Ascending aorta (tissue), 2 donors: ENCODE measurements at places on chromosomes 2 and 18. TPM values are rescaled to one million over a fixed set of nuclear protein-coding genes. Genes with fewer than 3 reads are reported as not detected.

Gene G6PC2
- not detected for total RNA-seq

Gene NAB1
- 63.2 TPM for total RNA-seq

Gene XIRP2
- 1.2 TPM for total RNA-seq

Gene ATP6V1B1
- not detected for total RNA-seq

Gene TUBA4B
- not detected for total RNA-seq

- H3K36me3 ChIP-seq, result no peaks in the 10 kb centered on the region
- H3K4me1 ChIP-seq, result peaks cover 4% of the 10 kb centered on the region
- H3K27ac ChIP-seq, result peak overlapping the region; percentile 20
- H3K27me3 ChIP-seq, result no peaks in the 10 kb centered on the region
Observed at GRCh38 chr2:178298785-178299212, 104.5 kb downstream of the OSBPL6 start.

GRCh38 chr2:46770622-46771021 is 145.0 kb downstream of the MCFD2 start:
- no peaks in the 10 kb centered on the region for H3K27me3 ChIP-seq
- no peaks in the 10 kb centered on the region for H3K4me1 ChIP-seq
- no peak overlapping the region for H3K4me3 ChIP-seq
- H3K27ac ChIP-seq, result no peak overlapping the region
- no peak for DNase-seq
- H3K36me3 ChIP-seq, result no peaks in the 10 kb centered on the region

DNA sequence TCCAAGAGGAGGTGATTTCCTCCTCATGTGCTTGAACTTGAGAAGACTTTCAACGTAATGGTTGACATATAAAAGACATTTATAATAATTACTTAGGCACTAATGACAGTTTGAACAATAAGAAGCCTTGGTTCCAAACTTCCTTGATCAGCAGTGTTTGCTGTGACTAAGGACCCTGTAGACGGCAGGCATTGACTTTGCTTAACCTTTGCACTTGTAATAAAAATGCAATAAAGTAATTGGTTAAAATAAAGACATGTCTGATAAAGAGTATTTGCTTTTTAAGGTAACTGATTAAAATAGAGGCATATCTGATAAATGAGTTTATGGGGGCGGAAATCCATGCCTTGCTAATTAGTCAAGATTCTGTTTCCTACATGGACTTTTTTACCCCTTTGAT is 82.2 kb upstream of the ST8SIA3 start:
- H3K27me3 ChIP-seq, result no peaks in the 10 kb centered on the region
- H3K4me3 ChIP-seq, result no peak overlapping the region
- no peak for DNase-seq
- H3K4me1 ChIP-seq, result no peaks in the 10 kb centered on the region

GRCh38 chr2:190763901-190764514 is 115.1 kb downstream of the NAB1 start:
- no peaks in the 10 kb centered on the region for H3K27me3 ChIP-seq
- H3K4me1 ChIP-seq, result no peaks in the 10 kb centered on the region
- no peak for DNase-seq
- H3K36me3 ChIP-seq, result no peaks in the 10 kb centered on the region
- H3K4me3 ChIP-seq, result no peak overlapping the region

DNA sequence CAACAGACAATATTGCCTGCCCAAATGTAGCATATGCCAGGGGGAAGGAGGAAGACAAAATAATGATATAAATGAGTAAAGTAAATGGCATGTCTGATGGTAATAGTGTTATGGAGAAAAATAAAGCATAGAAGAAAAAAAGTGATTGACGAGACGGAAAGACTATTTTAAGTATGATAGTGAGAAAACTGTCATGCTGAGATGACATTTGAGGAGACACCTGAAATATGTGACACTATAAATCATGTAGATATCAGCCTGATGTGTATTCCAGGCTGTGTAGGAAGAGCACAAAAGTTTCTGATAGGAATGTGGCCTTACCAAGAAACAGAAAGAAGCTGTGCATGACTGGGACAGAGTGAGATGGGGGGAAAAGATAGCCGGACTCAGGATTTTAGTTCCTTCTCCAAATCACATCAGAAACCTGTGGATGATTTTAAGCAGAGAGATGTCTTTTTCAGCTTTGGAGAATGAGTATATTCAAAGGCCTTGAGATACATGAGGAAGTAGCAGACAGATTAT is 387.3 kb upstream of the SYT4 start:
- H3K36me3 ChIP-seq, result no peaks in the 10 kb centered on the region
- H3K27ac ChIP-seq, result no peak overlapping the region
- no peak overlapping the region for H3K4me3 ChIP-seq
- H3K4me1 ChIP-seq, result no peaks in the 10 kb centered on the region

- H3K4me1 ChIP-seq, result no peaks in the 10 kb centered on the region
- DNase-seq, result no peak
- no peak overlapping the region for H3K4me3 ChIP-seq
- no peaks in the 10 kb centered on the region for H3K27me3 ChIP-seq
Observed at GRCh38 chr2:53632714-53633113, 134.9 kb upstream of the CHAC2 start.

DNA sequence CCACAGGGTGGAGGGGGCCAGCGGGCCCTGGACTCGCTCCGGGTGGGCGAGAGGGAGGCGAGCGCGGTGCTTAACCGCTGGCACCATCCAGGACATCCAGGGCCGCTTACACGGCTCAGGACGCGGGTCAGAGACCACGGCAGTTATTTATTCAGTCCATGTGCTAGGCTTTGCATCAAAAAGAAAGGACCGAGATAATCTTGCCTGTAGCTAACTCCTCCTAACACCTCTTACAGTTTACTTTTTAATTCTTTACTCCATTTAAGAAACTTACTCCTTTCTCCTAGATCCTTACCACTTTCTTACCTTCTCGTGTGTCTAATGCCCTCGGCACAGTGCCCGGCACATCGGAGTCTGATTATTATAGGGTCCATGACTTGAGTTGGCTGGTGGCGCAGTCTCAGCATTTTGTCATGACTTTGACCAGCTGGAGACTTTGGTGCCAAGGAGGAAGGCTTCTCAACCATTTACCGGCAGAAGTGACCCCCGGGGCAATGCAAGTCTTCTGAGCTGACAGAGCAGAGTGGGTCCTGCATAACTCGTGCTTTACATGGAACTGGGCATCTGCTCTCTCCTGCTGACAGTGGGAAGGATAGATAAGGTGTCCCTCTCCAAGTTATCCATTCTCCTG is 503 bp downstream of the ANXA4 start:
- H3K36me3 ChIP-seq, result peaks cover 3% of the 10 kb centered on the region
- peaks cover 16% of the 10 kb centered on the region for H3K4me1 ChIP-seq
- DNase-seq, result no peak
